ENCODE measurements at places on chromosomes 5 and 9.

DNA sequence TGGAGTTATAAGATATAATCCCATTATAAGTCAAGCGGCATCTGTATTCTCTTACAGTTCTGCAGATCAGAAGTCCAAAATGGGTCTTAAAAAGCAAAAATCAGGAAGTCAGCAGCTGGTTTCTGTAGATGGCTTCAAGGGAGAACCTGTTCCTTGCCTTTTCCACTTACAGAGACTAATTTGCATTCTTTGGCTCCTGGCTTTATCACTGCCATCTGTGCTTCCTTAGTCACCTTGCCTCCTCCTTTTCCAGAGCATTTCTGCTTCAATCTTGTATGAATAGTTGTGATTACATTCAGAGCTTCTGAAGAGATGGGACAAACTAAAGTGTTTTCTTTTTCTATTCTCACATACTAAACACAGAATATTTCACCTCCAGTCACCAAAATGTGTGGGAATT is 647.3 kb upstream of the GRAMD2B start:
- DNase-seq, result no peak

DNA sequence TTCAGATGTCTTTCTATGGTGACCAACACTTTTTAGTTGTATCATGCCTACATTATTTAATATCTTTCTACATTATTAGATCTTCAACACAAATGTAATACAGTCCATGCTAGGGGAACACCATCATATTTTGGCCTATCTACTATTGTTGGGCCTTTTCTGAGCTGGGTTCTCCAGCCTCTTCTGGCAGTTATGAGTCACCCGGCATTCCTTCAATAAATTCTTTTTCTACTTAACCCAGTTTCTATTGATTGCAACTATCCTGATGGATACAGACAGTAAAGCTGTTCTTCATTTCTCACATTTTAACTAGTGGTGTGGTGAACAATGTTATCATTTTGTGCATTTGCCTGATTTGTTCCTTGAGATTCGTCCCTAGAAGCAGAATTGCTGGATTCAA is 529.3 kb downstream of the BNC2 start:
- DNase-seq, result no peak

GRCh38 chr9:130857864-130858738 is 23.0 kb downstream of the ABL1 start:
- no peak for DNase-seq

- no peak for DNase-seq
Measured at GRCh38 chr5:61805101-61805500, 473.0 kb downstream of the ZSWIM6 start.

DNA sequence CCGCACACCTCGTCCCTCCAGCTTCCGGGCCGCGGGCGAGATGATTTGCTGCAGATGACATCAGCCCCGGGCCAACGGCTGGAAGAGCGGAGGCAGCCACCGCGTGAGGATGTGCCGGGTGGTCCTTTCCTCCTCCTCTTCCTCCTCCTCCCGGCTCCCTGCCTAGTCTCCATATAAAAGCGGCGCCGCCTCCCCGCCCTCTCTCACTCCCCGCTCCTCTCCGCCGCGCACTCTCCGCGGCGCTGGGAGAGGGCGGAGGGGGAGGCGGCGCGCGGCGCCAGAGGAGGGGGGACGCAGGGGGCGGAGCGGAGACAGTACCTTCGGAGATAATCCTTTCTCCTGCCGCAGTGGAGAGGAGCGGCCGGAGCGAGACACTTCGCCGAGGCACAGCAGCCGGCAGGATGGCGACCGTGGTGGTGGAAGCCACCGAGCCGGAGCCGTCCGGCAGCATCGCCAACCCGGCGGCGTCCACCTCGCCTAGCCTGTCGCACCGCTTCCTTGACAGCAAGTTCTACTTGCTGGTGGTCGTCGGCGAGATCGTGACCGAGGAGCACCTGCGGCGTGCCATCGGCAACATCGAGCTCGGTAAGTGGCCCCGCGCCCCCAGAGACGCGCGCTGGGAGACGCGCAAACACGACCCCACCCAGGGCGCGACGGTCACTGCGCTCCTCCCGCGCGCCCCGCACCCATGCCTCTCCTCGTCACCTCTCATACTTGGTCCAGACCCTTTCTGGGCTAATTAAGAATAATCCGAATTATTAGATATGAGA is at the start of gene MAP1B:
MAP1B (plus strand) TSS at position 345 of the 770 bp plus-strand sequence; CDS start at position 402, 57 bp downstream.
- no peak for DNase-seq

DNA sequence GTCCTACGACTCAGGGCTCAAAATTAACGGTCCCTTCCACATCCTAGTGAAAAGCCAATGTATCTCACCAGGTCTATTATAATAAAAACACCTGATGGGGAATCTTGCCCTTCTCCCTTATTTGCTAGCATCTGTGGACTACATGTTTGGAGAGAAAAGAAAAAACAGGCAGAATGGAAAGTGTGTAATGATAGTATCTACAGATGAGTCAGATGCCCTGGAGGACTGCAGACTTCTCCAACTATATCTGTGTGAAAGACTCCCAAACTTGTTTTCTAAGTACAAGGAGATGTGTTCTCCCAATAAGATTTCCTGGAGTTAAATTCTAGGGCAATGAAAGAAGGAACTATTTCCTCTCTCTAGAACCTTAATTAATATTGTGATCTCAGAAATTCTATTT is 66.0 kb downstream of the FOXB2 start:
- no peak for DNase-seq

DNA sequence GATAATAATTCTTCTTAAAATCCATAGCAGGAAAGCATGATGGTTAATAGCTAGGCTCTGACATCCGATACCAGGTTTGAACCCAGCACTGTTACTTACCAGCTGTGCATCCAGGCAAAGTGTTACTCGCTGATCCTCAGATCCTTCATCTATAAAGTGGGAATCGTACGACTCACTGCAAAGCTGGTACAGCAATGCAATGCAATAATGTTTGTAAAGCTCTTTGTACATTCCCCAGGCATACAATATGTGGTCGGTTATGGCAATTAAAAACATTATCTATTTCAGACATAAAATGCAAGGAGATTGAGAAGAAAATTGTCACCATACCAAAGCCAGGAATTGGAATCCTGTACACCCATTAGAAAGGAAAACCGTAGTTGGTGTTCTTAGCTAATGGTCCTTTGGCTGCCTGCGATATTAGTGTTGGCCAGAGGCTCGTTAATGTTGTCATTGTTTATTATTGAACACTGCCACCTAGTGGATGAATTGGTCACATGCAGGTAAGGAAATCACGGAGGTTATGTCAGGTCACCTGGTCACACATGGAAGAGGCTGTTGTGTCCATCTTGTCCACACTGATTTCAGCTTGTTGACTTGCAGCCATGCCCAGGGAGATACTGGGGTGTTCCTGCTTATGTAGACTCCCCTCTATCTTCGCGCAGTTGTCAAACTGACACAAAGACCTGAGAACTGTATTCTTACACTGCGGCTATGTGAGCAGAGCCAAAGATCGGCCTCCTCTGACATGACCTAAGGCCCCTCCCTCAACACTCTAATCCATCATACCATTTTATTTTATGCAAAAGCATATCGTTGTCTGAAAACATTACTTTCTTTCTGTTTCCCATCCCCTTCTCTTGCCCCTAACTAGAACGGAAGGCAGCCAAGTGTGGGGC is 87.5 kb upstream of the PPP2R2B start:
- no peak for DNase-seq

- DNase-seq, result no peak
Measured at GRCh38 chr5:82105457-82105856, 133.6 kb downstream of the ATG10 start.

GRCh38 chr5:81353189-81353588 is 40.7 kb downstream of the ACOT12 start:
- DNase-seq, result no peak

GRCh38 chr9:132591244-132591643 is 8.8 kb downstream of the BARHL1 start:
- DNase-seq, result no peak

DNA sequence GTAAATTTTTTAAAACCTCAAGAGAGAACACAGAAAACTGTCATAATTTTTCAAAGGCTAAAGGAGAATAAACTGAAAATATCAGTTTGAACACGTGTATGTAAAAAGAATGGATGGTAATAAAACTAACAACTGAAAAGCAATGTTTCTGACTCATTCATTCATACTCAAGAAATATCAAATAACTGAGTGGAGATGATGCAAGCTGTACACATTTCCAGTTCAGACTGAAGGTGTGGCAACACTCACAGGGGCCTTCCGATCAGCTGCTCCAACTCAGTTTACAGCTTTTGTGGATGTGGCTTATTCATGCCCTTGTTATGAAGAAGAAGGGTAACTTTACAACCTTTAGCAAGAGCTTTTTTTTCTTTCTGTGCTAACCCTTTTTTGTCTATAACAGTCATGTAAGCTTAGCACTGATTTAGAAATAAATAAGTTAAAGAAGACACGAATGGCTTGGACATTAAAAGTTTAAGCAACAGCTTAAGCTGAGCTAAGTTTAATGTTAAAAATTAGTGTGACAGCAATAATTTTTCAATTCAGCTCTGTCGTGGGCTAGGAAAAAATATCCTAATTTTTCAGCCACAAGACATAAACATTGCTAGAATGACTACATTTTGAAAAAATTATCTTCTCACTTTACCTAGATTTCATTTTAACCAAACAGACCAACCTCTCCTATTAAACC is 453.5 kb downstream of the RAB3C start:
- DNase-seq, result no peak

DNA sequence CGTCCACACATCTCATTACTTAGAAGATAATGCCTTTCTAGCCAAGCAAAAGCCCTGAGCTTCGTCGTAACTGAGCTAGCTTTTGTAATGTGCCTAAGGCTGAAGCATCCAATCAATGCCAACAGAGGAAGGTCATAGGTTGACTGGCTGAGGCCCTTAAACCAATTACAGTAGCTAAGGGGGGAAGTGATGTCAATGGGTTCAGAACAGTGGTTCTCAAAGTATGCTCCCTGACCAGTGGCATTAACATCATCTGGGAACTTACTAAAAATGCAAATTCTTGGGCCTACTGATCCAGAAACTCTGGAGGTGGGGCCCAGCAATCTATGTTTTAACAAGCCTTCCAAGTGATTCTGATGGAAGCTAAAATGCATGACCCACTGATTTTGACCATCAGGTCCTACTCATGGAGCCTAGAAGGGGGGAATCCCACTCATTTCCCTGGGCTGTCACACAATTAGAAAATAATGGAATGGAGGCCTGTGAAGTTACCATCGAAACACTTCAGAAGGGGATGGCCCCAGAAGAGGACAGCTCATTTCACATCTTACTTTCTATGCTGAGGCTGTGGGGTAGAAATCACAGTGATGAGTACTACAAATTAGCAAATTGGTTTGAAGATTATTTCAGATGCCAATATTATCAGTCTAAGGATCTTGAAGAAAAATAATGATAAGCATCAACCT is 4.8 kb upstream of the VLDLR start:
- no peak for DNase-seq

DNA sequence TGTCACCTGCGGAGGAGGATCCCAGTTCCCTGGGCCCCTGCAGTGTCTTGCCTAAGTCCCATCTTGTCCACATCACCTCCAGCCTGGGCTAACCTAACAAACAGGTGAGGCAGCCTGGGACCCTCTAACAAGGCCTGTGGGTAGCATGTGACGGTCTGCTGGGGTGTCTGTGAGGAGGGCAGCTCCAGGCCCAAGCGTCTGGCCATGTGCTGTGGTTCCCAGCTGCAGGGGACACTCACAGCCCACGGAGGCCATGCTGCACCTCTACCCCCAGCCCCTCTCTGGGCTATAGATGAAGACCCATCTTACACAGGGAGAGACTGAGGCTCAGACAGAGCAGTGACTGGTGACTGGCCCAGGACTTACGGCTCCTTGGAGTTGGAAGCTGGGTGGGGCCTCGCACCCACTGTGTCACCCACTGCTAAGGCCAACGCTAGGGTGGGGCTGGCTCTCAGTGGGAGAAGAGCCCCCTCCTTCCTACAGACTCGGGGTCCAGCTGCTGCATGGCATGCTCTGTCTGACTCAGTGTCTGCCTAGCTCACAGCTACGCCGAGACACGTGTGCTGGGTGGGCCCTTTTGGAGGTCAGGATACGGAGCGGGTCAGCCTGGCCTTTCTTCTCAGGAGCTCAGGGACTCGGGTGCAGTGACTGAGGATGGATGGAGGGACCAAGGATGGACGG is 40.8 kb upstream of the RNF130 start:
- no peak for DNase-seq

DNA sequence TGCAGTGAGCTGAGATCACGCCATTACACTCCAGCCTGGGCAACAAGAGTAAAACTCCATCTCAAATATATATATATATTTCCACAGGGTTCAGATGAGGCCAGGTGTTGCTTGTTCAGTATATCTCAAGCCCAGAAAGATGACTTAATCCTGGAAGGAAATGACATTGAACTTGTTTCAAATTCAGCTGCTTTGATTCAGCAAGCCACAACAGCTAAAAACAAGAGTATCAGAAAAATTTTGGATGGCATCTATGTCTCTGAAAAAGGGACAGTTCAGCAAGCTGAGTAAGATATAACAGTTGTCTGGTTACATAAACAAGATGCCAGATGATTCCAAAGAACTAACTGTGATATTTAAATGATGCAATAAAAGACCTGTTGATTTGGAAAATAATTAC is 352.0 kb downstream of the KCTD16 start:
- DNase-seq, result no peak

- no peak for DNase-seq
Measured at GRCh38 chr5:40932766-40933165, 23.5 kb downstream of the C7 start.

DNA sequence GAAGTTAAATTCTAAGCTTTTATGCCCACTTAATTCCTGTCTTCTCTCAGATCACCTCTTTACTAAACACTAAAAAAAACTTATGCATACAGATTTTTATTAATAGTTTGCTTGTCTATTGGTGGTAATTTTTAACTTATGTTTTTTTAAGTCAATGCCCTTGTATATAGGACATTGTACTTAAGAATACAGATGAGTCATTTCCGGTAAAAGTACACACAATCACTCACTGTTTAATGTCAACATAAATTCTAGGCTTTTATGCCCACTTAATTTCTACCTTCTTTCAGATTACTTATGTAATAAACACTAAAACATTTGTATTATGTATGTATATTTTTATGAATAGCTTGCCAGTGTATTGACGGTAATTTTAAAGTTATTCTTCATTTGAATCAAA is 872.8 kb upstream of the CDH9 start:
- no peak for DNase-seq

DNA sequence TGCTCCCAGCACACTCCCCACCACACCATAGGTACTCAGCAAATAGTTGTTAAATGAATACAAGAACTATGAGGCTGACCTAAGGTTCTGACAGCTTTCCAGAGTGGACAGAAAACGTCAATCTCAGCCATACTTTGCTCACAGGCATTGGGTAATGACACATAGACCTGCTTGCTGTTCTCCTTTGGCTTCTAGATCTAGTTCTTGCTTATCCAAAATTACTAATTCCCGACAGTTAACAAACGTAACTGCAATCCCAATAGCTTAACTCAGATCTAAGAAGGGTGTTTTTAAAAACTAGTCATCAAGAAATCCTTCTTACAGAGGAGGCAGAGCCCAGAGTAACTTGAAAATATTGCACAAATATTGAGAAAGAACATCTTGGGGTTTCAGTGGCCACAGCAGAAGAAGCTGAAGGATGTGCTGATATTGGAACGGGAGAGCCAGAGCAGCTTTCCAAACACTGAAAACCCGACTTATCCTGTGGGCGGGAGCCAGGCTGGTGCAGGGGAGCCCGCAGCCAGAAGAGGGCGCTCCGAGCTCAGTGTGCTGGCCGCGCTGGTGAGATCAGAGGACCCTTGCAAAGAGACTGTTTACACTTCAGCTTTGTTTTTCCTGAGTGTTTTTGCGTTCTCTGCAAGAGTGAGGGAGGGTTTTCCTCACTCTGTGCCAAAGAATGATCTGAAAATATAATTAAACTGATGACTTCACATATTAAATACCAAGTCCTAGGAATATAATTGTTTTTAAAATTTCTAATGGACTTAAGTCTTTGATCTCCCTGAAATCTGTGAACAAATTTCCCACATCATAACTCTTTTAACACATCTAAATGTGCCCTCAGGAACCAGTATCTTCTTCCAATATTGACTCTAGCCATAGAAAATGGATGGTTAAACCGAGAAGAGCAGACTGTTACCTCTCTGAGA is 30.3 kb downstream of the FGF1 start:
- DNase-seq, result peak; percentile 67

All from stimulated activated CD8-positive, alpha-beta memory T cell treated with anti-CD3 and anti-CD28 coated beads, Interleukin-2, amount 100 ng/mL, for 48 hours (primary cell).